Effector CD4-positive, alpha-beta T cell (primary cell): ENCODE measurements at places on chromosomes 3 and 15.

DNA sequence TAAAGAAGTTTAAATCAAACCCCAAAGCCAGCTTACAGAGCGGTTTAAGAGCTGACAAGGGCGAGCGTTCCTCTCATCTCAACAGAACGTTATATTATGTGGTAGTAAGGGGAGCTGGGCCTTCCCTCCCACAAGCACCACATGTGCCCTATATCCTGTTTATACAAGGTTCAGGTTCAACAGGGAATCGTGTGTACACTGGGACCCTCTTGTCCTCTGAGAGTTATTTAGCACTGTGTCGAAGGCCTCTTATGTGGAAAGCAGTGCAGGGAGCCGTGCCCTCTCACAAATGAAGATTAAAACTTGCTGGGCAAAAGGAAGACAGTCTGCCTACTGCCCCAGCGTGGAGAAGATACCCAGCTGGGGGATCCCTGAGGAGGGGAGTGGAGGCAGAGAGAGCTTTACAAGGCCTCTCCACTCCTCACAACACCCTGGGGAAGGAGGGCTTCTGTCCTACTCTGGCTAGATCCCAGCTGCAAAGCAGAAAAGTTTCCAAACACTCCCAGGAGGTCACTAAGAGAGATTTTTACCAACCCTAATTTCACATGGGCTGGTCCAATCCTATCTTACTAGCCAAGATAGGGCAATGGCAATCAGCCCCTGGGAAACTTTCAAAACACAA lies 2.9 kb downstream of the TLE3 start:
- no peak for DNase-seq

- DNase-seq: no peak
These were observed 19.7 kb downstream of the SLC6A20 start for GRCh38 chr3:45776611-45777010.

DNA sequence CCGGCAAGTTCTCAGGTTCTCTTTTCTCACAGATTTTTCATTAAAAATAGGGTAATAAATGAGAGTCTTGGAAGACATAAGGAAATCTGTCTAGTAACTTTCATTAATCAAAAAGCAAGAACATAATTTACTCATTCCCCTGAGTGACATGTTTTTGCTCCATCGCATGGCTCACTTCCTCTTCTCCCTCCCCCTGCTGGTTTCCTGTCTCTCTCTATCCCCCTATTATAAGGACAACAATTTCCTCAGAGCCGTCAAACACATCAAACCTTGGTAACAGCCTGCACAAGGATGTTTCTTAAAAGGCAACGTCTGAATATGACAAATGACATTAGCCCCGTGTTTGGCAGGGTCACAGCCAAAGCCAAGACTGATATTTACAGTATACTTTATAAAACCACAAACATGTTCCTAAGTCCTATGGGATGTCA lies 1149.6 kb downstream of the IGSF11 start:
- DNase-seq: no peak

DNA sequence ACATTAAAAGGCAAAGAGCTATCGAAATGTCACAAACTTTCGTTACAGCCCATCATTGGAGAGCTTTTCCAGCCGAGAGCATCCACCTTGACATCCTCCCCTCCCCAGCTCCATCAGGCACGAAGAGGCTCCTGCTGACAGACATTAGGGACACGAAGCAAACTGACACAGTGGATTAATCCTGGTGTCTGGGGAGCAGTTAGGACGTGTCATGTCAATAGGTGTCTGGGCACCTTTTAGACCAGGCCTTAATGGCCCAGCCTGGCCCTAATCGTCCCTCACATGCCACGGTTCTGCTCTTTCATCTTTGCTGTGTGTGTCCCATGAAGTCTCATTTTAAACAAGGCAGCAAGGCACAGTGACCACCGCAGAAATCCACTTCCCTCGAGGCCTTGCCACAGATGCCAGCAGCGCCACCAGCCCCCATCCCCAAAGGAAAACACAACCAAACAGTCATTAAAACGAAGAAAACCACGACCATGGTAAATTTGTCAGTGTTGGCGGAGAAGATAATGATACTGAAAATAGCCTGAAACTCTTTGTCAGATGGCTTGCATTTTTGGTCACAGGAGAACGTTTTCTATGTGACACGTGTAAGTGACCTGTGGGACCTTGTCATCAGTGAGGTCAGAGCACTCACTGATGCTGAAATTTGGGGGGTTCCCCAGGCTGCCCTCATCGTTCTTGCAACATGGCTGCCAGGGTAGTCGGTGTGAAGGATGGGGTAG lies 16.3 kb upstream of the PCSK6 start:
- DNase-seq: no peak

DNA sequence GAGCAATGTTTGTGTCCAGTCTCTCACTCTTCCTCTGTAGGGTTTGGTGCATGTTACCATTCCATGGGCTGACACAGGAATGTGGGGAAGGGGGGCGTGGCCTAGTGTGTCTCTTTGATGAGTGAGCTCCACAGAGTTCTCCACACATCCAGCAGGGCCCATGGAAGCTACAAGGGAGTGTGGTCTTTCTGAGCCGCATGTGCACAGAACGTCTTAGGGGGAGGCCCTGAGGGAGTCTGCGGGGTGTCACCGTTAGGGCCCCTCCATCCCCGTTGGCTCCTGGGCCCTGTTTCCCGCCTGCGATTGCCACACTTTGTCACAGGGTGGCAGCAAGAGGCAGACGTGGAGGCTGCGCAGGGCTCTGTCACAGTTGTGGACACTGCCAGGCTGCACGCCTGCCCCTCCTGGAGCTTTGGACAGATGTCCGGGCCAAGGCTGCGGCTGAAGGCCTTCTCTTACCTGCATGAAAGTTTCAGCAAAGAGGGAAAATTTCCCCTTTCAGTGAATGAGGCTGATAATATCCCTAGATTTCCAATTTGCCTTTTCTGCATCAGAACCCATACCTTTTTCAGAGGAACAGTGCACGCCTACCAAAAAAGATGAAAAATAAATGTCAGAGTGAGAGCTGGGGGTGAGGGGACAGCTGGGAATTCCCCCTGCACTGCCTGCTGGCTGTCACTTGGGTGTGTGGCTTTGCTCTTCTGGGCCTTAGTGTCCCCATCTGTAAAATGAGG lies 24.3 kb downstream of the CACNA2D3 start:
- DNase-seq: no peak

DNA sequence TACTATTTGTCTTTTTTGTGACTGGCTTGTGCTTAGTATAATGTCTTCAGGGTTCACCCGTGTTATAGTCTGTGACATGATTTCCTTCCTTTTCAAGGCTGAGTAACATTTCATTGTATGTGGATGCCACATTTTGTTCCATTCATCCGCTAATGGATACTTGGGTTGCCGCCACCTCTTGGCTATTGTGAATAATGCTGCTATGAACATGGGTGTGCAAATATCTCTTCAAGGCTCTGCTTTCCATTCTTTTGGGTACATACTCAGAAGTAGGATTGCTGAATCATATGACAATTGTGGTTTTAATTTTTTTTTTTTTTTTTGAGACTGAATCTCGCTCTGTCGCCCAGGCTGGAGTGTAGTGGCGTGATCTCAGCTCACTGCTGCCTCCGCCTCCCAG lies 15.4 kb downstream of the CRTC3 start:
- DNase-seq: no peak

DNA sequence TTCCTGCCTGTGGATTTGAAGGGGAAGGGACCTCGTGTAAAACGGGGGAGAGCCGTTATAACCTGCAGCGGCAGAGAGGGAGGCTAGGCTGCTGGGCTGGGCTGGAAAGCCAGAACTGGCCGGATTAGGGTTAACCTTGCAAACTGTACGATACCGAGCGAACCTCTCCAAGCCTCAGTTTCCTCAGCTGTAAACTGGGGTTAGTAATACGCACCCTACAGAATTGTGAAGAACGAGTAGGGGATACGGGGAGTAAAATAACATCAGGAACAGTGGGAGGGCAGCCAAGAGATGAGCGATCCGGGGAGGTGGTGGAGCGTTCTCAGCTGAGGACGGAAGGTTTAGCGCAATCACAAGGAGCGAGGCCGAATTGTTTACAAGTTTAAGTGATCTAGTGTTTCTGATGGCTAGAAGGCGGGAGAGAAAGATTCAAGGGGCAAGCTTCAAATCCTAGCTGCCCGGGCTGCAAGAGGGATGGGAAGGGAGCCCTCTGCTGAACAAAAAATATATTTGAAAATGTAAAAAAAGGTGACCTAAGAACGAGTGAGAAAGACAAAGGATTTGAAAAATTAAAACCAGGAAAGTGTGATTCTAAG lies 768 bp upstream of the SEMA5B start:
- DNase-seq: no peak

GRCh38 chr15:90219421-90220141 lies 14.2 kb downstream of the CIB1 start:
- DNase-seq: peak; percentile 42

DNA sequence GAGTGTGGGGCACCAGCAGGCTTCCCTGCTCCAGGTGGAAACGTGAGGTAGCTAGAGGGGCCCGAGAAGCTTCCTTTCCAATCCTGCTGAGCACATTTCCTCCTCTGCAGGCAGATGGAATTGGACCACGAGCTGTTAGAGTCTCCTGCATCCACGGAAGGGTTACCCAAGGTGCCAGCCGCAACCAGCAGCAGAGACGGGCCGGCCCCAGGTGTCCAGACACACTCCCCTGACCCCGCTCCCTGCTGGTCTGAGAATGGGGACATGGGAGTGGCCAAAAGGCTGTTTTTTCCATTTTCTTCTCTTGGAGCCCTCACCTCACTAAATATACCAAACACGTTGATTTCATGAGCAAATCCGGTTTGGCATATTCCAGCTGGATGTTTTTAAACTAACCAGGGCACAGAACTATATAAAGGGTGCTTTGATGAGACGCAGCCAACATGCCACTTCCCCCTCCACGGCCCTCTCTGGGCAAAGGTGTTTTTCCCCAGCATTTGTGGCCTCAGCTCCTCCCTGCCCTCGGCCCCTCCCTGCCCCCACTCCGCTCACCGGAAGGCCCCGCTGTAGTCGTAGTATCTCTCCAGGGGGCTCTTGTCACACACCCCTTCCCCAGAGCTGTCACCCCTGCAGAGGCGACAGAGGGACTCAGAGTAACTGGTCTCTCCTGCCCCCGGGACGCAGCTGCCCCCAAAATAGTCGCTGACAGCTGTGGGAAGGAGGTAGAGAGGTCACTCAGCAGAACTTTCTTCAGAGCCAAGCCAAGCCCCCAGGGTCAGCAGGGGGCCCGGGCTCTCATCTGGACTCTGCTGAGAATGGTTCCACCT lies 7.0 kb downstream of the MELTF start:
- DNase-seq: no peak

DNA sequence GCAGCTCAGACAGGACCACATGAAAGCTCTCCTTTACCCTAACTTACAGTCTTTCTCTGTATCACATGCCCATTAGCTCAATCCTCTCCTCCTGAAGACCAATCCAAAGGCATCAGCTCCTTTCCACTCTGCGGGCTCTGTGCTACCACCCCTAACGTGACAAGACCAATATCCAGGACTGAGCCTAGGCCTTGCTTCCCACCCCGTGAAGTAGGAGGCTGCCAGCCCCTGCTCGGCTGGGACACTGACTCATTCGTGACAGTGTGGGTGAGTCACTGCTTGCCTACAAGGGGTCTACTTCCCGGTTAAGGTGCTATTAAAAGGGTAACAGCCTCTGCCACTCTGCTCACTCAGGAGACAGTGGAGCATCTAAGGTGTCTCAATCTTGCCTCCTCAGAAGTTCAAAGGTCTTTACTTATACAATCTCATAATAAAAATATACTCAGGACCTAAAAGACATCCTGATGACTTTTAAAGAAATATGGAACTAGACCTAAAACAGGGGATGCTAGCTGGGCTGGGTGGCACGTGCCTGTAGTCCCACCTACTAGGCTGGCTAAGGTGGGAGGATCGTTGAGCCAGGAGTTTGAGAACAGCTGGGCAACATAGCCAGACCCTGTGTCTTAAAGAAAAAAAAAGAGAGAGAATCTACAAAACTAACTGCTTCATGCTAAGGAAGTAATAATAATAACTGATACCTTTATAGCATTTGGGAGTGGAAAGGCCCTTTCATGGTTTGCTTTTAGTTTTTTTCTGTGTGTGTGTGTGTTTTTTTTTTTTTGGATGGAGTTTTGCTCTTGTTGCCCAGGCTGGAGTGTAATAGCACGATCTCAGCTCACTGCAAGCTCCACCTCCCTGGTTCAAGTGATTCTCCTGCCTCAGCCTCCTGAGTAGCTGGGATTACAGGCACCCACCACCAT lies 55.0 kb downstream of the TMEM44 start:
- no peak for DNase-seq

DNA sequence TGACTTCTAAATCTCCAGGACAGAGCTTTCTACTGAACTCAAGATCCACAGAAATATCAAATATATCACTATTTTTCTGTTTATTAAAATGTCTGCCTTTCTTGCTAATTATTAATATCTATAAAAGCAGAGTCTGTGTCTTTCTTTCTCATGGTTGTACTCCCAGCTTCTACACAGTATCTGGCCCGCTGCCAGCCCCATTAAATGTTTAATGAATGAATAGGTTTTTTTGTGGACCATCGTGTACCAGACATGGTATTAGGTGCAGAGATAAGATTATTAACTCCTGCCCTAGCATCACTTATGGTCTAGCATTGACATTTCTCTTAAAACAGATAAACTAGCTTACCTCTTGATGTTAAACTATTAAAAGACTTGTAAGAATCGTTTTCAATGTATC lies 111.4 kb upstream of the RBMS3 start:
- DNase-seq: no peak
